Globus pallidus (tissue), 1 donor: ENCODE measurements at places on chromosomes 7 and 10.

DNA sequence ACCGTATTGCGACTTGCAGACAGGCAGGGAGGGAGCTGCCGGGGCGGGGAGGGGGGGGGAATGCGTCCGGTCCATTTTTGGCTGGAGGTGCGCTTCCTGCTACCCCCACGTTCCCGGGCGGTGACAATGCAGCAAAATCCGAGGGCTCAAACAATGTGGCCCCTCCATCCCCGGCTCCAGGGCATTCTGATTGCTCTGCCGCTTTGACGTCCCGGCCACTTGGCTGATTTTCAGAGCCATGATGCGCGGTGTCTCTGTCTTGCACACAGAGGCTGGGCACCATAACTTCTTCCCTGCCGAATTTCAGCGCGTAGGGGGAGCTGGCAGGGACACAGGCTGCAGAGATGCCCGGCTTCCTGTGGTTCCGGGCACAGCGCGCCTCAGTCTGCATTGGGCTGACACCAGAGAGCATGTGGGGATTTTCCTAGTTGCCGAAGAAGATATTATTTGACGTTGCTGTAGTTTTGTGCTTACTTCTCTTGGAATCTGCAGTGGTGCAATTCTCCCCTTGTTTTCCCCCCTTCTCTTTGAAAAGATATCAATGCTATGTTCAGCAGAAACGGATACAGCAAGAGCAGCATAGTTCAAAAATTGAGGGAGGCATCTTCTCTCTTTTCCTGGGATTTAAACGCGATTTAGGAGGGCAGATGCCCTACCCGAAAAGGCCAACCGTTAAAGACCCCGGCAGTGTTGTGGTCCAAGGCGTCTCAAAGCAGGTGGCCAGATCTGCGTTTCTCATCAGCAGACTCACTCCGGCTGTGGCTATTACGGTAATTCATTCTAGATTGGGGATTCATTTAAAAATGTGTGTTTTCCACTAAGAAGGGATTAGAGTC lies 1.4 kb downstream of the HECW1 start:
- DNase-seq, result no peak

- DNase-seq, result no peak
Observed at GRCh38 chr7:90621747-90622140, 25.6 kb downstream of the CDK14 start.

- no peak for DNase-seq
Observed at GRCh38 chr10:77823811-77824542, 102.6 kb downstream of the DLG5 start.

DNA sequence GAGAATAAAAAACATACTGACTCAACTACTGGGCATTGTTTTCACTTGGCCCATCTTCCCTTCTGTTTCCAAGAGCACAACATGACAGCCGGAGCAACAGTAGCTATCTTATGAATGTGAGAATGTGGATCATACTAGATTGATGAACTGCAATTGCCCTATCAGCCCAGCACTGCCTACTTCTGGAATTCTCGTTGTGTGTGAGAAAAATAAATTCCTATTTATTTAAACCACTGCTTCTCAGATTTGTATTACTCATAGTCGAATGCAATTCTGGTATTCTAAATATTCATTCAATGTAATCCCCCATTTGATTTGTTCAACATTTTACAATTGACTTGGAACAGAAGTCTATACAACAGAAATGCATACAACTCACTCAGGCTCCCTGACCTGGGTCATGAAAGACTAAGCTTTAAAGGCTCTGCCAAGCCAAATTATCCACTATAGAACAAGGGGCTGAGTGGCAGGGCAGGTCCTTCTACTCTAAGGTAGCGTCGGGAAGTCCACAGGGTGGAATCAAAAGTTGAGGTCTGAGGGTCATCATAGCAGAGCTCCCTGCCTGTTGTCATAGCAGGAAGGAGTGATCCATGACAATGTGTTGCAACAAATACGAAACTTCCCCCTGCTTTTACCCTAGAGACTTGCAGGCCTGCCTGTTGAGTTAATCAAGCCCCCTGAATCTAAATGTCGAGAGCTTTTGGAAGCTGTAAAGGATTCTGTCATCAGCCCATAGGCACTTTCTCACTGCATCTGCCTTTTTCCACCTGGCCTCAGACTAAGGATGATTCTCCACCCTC lies 12.4 kb upstream of the JAZF1 start:
- DNase-seq, result no peak

DNA sequence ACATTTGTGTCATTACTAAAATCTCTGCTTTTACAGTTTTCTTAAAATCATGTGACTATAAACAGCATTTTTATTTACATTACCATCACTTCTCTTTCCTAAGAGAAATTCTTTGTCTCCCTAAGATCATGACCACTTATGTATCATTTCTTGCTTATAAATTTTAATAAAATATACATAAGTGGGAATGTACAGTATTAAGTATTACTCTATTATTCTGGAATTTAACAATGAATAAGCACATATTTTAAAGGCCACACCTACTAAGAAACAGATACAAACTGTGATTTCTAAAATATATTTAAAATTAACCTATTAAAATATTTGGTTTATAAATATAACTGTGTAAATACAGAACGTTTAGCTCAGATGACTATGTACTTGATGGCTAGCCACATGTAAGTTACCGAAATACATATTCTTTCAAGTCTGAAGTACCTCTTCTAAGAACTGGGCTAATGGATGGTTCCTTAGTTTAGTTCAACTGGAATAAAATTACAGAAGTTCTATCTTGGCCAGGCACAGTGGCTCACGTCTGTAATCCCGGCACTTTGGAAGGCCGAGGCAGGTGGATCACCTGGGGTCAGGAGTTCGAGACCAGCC lies 33.3 kb upstream of the PTPRN2 start:
- no peak for DNase-seq

- DNase-seq, result no peak
Observed at GRCh38 chr10:76302961-76303630, 871.7 kb downstream of the LRMDA start.

- DNase-seq, result no peak
Observed at GRCh38 chr7:107528461-107528860, 35.3 kb downstream of the COG5 start.
